BJ (cell line): ENCODE measurements at places on chromosomes 3 and 15.

DNA sequence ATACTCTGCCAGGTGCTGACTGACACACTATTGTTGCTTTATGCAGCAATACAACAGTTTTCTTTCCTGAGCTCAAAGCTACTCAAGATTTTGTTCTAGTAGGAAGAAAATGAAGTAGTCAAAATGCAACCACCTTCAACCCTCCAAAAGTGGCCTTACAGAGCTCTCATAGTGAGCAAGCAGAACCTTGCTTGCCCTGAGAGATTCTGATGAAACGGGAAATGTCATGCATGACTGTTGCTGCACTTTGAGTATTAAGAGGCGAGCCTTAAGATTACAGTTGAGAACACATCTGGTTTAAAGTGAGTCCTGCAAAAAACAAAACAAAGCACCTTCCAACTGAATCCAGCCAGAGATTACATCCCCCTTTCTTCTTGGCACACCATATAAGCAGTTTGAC is 29.7 kb downstream of the MINDY4B start:
- DNase-seq = no peak

- DNase-seq = no peak
Observed at GRCh38 chr15:62491642-62492041, 326.6 kb upstream of the C2CD4B start.

- peak; percentile 9 for DNase-seq
Observed at GRCh38 chr3:29686889-29687592, 406.2 kb downstream of the RBMS3 start.

GRCh38 chr15:64547275-64547674 is 86.9 kb downstream of the ZNF609 start:
- DNase-seq = no peak

DNA sequence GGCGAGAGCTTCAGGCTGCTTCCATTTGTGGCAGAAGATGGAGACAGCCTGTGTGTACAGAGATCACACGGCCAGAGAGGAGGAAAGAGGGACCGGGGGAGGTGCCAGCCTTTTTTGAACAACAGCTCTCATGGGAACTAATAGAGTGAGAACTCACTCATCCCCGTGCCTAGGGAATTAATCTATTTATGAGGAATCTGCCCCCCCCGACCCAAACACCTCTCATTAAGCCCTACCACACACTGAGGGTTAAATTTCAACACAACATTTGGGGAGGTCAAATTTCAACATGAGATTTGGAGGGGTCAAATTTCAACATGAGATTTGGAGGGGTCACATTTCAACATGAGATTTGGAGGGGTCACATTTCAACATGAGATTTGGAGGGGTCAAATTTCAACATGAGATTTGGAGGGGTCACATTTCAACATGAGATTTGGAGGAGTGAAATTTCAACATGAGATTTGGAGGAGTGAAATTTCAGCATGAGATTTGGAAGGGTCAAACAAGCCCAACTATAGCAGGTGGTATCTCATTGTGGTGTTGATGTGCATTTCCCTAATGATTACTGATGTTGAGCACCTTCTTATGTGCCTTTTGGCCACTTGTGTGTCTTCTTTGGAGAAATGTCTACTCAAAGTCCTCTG is 20.6 kb upstream of the RFTN1 start:
- no peak for DNase-seq

DNA sequence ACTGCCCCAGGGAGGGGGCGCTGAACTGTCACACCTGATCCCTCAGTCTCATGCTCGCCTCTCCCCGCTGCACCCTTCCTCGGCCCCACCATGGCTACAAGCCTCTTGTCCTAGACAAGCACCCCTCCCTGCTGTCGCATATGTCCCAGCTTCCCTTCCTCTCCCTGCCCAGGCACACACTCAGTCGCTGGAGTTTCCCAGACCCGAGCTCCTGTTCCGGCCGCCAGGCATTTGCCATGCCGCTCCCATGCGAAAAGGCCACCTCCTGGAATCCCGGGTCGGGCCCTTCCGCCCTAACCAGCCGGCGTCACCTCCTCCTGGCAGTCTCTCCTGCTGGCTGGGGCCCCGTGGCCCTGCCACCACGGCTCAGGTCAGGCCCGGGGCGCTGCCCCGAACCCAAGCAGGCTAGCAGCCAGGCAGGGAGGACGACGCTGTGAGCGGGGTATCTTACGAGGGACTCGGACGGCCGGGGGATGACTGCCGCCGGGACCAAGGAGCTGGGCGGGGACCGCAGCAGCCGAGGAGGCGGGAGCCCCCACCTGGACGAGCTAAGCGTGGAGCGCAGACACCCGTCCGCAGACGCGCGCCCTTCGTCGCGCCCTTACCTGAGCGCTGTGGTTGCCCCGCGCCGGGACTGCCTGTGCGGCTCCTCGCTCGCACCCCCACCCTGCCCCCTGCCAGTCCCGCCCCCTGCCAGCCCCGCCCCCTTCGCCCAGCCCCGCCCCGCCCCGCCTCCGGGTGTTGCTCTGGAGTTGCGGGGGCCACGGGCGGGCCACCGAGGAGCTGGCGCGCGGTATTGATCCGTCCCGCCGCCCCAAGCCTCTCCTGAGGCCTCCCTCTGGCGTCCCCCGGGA is at the start of gene ALS2CL:
Gene ALS2CL, minus strand, starts transcription at position 642 of the 854 bp plus-strand sequence. CDS start 4,239 bp downstream, outside the sequence.
- no peak for DNase-seq

GRCh38 chr15:78761020-78761419 is 50.2 kb downstream of the ADAMTS7 start:
- DNase-seq = no peak

- no peak for DNase-seq
Observed at GRCh38 chr3:119778811-119779210, 3.1 kb upstream of the NR1I2 start.

DNA sequence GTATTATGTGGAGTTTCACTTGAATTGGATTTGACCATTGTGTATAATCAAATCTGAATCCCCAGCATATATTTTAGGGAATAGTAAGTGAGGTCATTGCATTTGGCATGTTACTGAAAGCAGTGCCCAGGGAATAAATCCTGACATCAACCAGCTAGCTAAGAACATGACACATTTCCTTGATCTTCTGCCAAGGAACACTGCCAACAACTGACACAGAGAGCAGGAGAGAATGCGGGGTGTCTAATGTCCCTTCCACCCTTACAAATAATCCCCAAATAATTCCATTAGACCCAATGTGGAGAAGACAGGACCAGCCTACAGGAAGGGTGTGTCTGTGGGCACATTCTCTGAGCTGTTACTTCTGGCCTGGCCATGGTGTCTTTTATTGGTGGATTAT is 30.6 kb upstream of the UBE3A start:
- DNase-seq = no peak

- no peak for DNase-seq
Observed at GRCh38 chr3:177228601-177229190, 31.4 kb upstream of the TBL1XR1 start.

- DNase-seq = no peak
Observed at GRCh38 chr3:10528046-10528445, 22.7 kb upstream of the ATP2B2 start.
